Left ventricle myocardium inferior (tissue), 1 donor: ENCODE measurements at places on chromosomes 12 and 14.

- DNase-seq, result no peak
Measured at GRCh38 chr12:132795847-132796246, 32.8 kb downstream of the GOLGA3 start.

DNA sequence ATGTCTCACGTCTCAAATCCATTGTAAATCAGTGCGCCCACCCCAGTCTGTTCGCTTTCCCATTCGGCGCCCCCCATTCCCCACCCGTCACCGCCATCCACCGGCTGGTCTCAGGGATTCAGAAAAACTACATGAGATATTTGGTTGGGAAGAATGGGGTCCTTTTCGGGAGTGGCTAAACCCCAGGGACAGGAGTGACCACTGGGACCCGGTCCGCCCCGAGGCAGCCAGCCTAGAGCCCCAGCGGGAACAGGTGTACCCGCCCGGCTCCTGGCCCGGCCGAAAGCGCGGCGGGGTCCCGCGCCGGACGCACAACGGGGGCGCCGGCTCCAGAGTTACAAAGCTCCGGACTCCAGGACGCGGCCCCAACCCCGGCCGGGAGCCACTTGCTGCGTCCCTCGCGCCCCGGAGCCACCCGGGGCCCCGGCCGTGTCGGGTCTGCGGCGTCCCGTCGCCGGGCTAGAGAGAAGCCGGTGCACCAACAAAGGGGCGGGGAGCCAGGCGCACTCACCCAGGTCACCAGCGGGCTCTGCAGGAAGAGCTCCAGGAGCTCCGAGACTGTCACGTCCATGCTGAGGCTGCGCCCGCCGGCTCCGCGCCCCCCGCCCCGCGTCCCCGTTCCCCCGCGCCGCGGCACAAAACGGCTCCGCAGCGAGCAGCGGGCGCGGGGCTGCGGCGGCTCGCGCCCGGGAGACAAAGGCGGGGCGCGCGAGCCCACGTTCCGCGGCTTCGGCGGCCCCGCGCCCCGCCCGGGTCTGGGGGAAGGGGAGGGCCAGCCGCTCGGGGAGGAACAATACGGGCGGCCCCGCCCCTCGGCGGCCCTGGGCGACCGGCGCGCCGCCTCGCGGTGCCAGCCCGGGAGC is at the start of gene CCDC88C:
CCDC88C (minus strand) TSS at position 701 of the 863 bp plus-strand sequence; CDS start at position 571, 130 bp downstream.
- peak; percentile 62 for DNase-seq

- DNase-seq, result no peak
Measured at GRCh38 chr12:10409392-10409791, at the start of gene KLRC4. Gene KLRC4 (minus strand): TSS chr12:10409757. CDS start chr12:10409575, 182 bp downstream.

GRCh38 chr12:89762498-89763170 is 54.0 kb upstream of the ATP2B1 start:
- no peak for DNase-seq

DNA sequence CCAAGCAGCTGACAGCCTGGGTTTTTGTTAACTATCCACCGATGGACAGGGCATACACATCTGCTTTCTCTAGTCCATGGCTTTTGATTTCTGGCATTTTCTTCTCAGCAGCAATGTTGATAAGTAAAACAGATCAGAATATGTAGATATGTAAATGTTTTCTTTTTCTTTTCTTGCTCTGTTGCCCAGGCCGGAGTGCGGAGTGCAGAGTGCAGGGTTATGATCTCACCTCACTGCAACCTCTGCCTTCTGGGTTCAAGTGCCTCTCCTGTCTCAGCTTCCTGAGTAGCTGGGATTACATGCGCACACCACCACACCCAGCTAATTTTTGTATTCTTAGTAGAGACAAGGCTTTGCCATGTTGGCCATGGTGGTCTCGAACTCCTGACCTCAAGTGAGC is 27.9 kb downstream of the CLEC9A start:
- no peak for DNase-seq

DNA sequence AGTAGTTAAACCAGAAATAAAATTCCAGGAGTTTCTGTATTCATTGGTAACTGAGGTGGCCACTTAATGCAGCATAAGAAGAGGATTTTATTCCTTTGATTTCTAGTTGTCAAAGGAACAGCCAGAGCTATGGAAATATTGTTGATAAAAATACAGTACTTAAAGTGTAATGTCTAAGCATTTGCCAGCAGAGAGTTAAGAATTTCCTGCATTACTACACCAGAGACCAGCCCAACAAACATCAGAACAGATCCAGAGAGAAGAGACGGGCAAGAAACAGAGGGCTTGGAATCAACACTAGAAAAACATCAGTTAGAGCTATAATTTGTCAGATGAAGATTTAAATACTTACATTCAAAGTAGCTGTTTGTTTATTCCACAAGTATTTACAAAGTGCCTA is 77.9 kb downstream of the ST8SIA1 start:
- no peak for DNase-seq

DNA sequence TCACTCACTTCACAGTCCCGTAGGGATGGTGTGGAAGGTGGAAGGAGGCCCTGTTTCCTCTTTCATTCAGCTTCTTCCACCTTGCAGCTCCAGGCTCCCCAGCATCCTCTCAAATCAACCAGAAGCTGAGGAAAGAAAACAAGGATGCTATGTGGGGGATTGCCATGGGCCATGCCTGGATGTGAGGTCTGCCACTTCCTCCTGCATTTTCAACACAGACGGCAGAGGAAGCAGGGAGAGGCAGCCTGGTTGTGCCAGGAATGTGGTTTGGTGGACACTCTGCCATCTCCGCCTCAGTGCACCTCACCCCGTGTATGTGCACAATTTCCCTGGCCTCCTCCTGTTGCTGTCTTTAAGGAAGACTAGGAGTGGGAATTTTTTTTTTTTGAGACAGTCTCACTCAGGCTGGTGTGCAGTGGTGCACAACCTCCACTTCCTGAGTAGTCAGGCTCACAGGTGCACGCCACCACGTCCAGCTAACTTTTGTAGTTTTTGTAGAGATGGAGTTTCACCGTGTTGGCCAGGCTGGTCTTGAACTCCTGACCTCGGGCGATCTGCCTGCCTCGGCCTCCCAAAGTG is 99.2 kb downstream of the SLC15A4 start:
- no peak for DNase-seq

DNA sequence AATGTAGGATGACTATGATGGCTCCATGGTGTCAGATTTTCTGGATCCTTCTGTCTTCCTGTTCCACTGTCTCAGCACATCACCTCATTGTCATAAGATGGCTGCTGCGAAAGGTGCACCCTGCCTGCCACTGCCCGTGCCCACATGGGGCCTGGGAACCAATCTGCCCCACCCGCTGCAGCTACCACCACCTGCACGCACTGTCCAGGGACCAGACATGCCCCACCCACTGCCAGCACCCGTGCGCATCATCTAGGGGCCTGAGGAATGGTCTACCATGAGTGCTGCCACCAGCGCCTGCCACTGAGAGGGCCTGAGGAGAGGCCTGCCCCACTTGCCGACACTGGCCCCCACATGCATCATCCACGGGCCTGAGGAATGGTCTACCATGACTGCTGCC is 23.8 kb downstream of the CYP46A1 start:
- DNase-seq, result no peak

GRCh38 chr14:92880851-92881250 is 42.1 kb upstream of the CHGA start:
- DNase-seq, result no peak

GRCh38 chr12:99027461-99027860 is 382.4 kb downstream of the APAF1 start:
- DNase-seq, result no peak

DNA sequence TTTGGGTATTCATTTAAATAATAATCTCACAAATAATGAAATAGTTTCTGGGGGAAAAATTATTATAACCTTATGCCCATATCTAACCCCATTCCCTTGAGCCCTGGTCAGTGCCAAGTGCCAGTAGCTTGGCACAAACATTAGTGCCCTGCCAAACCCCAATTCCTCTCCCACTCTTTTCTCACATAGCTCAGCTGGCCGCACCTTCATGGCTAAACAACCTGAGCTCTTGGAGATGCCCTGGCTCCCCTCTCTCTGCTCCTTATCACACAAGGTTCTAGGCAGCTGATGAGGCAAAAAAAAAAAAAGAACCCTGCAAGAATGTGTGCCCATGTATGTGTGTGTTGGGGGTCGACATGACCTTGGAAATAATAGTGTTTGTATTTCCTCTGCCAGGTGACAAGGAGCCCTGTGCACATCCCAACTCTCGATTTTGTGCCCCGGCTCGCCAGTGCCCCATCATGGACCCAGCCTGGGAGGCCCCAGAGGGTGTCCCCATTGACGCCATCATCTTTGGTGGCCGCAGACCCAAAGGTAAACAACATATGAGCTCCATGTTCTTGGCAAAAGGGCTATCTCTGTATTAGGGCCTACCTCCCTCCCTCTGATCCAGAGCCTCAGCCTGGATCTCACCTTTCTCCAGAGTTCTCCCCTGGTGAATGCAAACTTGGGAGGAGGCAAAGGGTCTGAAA is 8.4 kb downstream of the PCK2 start:
- DNase-seq, result no peak

- DNase-seq, result no peak
Measured at GRCh38 chr14:39827901-39828655, 395.8 kb upstream of the FBXO33 start.

GRCh38 chr12:66947119-66947518 is 268.2 kb upstream of the GRIP1 start:
- no peak for DNase-seq

DNA sequence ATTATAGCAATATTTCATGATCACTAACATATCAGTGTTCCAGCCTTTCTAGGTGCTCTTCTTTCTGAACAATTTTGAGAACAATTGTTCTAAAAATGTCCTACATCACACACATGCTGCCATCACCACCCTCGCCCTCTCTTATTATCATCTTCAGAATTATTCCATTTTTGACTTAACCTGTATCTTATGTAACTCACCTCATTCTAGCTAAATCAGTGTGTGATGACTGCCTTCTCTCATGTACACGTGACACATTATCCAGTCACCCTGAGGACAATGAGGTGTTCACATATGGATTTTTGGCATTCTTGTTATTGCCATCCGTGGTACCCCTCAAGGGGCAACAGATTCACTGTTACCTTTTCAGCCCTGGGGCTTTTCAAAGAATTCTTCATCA is 87.3 kb downstream of the RFX4 start:
- no peak for DNase-seq
